ENCODE measurements at places on chromosomes 16 and 17.

GRCh38 chr16:990516-991291 lies 9.1 kb downstream of the SOX8 start:
- no peak for DNase-seq

DNA sequence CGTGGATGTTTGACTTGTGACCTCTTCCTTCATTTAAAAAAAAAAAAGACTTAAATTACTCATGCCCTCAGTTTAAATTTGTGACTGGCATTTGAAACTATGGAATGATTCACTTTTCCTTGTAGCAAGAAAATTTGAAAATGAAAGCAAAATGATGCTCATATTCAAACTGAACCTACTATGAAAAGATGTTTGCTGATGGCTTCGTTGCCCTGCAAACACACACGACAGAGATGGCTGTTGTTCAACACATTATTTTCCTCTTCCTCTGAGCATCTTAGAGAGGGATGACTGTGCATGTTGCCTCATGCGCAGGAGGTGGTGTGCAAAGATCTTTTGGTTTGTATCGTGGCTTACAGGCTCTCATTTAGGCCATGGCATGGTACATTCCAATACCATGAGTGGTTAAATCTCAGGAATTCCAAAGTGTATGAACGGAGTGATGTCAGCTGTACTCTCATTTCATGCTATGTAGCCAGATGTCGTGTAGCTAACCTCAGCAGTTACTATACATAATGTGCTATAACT lies 164.5 kb downstream of the PRKCA start:
- DNase-seq = no peak

- DNase-seq = no peak
Measured at GRCh38 chr17:63973930-63974593, 1.3 kb upstream of the SCN4A start.

- peak; percentile 100 for DNase-seq
Measured at GRCh38 chr16:352547-353403, at the start of gene AXIN1. AXIN1 (minus strand) TSS chr16:352723; CDS start chr16:347025, 5,698 bp downstream.

GRCh38 chr17:40714473-40714872 lies 10.9 kb upstream of the KRT24 start:
- no peak for DNase-seq

- no peak for DNase-seq
Measured at GRCh38 chr17:43767053-43767712, 8.6 kb upstream of the SOST start.

- DNase-seq = no peak
Measured at GRCh38 chr17:14329900-14330491, 29.1 kb downstream of the HS3ST3B1 start.

DNA sequence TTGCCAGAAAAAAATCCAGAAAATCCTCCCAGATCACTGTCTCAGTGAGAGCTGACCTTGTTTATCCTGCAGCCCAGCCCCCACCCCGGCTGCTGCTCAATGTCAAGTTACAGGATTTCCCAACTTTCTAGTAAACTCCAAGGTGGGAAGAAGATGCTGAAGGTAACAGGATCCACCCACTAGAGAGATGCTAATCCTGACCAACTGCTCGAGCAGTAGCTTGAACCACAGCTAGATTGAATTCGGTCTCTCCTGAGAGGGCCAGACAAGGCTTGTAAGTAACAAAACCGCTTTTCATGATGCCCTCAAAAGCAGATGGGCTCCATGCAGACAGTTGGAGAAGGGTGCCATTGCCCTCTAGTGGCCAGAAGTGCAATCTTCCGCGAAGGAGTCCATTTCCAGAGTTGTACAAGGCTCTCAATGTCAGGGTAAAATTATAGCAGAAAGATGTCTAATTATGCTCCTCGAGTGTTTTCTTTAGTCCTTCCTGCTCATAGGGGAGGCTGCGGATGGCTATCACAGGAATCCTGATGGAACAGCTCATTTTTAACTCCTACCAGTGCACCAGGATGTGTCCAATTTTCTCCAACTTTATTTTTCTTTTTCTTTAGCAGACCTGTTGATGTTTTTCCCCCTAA lies 3.9 kb downstream of the CDH11 start:
- DNase-seq = no peak

DNA sequence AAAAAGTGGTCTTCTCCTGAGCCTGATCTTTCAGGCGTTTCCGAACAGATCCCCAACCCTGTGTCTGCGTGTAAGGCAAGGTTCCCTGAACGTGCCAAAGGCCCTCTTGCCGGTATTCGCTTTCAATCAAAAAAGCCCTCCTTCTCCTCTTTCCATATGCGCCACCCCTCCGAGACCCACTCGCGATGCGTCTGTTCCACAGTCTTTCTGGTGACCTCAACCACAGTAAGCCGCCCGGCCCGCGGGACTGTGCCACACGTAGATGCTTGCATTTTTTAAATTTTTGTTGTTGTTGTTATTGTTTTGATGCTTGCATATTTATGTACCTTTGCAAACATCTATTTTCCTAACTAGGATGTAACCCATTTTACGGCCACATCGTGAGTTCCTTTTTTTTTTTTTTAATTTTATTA lies 607 bp upstream of the PRPSAP1 start:
- no peak for DNase-seq

GRCh38 chr16:9107025-9107970 lies 15.9 kb downstream of the HAPSTR1 start:
- DNase-seq = no peak

GRCh38 chr16:24943471-24943870 lies 71.7 kb downstream of the ARHGAP17 start:
- DNase-seq = no peak

- DNase-seq = no peak
Measured at GRCh38 chr16:50193594-50193993, 40.5 kb downstream of the TENT4B start.

DNA sequence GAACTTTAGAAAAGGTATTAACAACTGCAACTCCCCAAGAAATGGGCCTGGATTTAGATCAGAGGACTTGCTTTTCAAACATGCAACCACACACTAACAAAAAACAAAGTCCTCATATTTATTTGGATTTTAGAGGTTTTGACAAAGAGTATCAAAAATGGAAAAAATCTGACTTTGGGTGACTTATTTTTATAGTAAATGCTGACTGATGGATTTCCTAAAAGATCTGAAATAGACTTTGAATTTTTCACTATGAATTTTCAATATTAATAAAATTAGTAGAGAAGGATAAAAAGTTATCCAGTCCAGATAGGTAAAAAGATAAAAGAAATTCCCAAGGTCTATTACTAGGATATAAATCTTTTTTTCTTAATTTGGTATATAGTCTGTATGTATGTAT lies 253.5 kb downstream of the KCNJ2 start:
- no peak for DNase-seq

DNA sequence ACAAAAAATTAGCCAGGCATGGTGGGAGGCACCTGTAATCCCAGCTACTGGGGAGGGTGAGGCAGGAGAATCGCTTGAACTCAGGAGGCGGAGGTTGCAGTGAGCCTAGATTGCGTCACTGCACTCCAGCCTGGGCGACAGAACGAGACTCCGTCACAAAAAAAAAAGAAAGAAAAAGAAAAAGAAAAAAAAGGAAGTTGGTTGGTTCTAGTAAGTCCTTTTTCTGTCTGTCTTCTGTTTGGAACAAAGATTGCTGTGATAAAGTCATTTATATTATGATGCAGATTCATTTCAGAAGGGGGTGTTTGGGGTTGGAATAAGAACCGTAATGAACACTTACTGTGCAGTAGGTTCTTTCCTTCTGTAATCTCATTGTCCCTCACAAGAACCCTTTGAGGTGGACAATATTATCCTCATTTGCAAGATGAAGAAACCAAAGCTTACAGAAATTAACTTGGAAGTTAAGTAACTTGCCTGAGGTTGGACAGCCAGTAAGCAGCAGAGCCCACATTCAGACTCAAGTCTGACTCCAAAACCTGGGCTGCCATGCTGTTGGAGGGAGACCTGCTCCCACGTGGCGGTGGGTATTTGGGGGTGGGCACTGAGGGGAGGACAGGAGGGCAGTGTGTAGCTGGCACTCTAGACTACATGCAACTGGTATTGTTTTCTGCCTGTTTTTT lies 10.3 kb downstream of the MINK1 start:
- no peak for DNase-seq

DNA sequence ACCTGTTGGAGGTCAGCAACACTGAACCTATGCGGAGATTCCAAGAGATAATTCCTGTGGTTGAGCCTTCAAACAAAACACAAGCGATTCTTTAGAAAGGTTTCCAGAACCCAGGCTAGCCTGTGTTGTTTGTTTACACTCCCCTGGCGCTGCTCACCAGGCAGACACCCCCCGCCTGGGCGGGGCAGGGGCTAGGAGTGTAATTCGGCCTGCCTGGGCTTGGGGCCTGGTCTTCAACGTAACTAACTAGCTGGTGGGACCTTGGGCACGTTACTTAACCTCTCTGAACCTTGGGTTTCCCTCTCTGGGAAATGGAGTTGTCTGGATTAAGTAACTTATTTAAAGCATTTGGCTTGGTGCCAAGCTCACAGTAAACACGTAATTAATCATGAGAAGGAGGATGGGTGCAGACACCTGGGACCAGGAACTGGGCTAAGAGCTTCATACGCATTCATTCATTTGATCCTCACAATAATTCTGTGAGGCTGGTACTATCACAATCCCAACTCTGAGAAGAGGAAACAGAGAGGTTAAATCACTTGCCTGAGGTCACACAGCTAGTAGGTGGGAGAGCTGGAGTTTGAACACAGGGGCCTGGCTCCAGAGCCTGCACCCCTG lies 7.6 kb upstream of the ARHGAP27 start:
- DNase-seq = no peak

GRCh38 chr16:27195941-27196595 lies 7.3 kb upstream of the KDM8 start:
- DNase-seq = peak; percentile 40

DNA sequence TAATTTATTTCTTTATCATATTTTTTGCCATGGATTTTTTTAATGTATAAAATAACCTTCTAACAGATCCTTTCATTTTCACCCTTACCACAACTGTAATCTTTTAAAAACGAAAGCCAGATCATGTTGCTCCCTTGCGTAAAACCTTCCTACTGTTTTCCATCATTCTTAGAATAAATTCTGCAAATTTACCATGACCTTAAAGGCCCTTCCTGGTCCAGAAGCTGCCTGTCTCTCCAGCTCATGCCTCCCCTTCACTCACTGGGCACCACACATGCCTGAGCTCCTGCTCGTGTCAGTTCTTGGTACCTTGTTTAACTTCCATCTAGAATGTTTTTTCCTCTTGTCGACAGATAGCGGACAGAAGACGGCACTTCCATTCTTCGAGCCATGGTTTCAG lies 245.0 kb upstream of the CDH5 start:
- DNase-seq = no peak

- DNase-seq = no peak
Measured at GRCh38 chr17:34301986-34302385, 16.4 kb downstream of the CCL11 start.

GRCh38 chr16:62876133-62876532 lies 839.9 kb upstream of the CDH8 start:
- no peak for DNase-seq

DNA sequence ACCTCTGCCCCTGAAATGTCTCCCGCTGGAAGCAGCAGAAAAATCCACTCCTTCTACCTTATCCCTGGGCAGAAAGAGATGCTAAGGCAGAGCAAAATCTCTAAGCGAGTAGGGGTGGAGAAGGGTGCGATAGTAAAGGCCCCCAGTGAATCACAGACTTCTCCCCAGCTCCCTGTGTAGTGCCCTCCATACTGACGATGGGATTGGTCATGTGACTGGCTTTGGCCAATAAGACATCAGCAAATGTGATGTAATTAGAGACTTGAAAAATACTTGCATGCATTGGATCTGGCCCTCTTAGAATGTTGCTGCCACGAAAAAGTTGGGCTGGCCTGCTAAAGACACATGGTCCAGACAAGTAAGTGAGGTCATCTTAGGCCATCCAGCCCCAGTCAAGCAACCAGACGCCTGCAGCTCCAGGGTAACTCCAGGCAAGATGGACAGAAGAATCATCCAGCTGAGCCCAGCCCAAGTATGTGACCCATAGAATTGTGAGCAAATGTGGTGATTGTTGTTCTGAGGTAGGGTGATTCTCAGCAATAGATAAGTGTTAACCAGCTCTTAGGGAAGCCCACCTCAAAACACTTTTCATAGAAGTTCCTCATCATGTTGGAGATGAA lies 36.0 kb downstream of the HASPIN start:
- no peak for DNase-seq

GRCh38 chr16:50924759-50925545 lies 183.1 kb downstream of the CYLD start:
- no peak for DNase-seq

GRCh38 chr16:71295950-71296349 lies 6.7 kb upstream of the CMTR2 start:
- DNase-seq = no peak

- no peak for DNase-seq
Measured at GRCh38 chr16:2278272-2278608, 10.3 kb upstream of the RNPS1 start.

GRCh38 chr17:35082073-35082657 lies 18.7 kb upstream of the RFFL start:
- no peak for DNase-seq

- peak; percentile 88 for DNase-seq
Measured at GRCh38 chr16:31179747-31180459, at the start of gene FUS. FUS (plus strand) TSS chr16:31180139; CDS start chr16:31180215, 76 bp downstream.

GRCh38 chr16:75810342-75810741 lies 84.1 kb upstream of the CPHXL start:
- no peak for DNase-seq

DNA sequence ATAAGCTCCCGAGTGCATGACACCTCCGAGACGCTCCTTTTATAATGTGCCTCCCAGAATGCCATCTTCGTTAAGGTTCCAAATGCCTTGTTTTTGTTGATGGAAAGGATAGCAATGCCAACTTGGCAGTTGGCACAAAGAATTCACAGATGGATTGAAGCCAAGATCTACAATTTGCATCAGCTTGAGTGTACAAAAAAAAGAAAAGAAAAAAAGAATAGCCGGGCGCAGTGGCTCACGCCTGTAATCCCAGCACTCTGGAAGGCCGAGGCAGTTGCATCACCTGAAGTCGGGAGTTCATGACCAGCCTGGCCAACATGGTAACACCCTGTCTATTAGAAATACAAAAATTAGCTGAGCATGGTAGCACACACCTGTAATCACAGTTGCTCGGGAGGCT lies 7.6 kb downstream of the TBC1D16 start:
- no peak for DNase-seq

DNA sequence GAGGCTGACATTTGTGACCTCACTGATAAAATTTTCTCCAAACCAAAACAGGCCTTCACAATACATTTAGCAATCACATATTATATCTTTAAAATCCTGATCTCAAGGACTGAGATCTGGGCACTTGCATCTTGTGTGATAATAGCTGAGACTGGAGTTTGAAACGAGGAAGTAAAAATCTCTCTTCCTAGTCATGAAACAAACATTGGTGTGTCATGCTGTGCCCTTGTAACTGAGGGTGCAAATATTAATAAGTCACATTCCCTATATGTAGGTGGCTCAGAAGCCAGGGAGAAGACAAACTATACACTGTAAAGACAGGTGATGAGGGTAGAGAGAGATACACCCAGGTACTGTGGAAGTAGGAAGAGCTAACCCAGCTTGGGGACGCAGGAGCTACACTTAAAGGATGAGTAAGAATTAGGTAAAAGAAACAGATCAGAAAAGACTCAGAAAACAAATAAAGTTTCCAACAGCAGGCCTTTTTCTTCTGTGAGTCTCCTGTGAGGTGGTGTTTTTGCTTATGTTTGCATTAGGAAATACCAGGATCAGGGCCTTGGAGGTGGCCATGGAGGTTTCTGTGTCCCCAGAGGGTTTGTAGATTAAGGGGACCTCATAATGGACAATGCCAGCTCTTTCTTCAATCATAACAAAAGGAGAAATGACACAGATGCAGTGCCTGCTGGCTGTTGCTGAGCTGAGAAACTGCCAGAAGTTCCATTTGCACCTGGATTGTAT lies 335.7 kb downstream of the GRIN2A start:
- no peak for DNase-seq

- no peak for DNase-seq
Measured at GRCh38 chr17:18004345-18004744, 31.7 kb downstream of the DRC3 start.
